ENCODE measurements at places on chromosomes 7 and 10.

DNA sequence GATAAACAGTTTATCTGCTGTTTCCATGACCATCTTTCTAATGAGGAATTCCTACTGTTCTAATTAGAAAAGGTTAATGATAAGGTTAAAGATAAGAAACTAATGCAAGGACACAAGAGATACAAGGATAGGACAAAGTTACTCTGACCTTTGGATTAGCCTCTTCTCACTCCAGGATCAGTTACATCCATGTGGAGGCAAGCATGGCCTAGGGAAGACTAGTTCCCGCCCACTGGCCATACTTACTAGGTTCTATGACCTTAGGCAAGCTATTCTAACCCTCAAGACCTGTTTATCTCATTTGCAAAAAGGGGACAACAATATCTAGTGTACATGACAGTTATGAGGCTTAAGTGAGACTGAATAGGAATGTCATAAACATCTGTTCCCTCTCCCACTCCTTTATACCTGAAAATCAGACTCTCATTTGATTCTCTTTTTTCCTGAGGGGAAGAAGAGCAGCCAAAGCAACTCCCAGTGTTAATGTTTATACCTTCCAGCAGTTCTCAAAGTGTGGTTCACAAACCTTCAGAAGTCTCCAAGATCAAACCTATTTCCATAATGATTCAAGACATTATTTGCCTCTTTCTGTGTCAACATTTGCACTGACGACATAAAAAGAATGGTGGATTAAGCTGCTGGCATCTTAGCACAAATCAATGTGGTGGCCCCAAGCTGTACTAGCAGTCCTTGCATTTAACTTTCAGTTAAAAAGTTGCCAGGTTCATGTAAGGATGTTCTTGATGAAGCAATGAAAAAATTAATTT is 72.0 kb downstream of the SRPK2 start:
- no peak for DNase-seq

DNA sequence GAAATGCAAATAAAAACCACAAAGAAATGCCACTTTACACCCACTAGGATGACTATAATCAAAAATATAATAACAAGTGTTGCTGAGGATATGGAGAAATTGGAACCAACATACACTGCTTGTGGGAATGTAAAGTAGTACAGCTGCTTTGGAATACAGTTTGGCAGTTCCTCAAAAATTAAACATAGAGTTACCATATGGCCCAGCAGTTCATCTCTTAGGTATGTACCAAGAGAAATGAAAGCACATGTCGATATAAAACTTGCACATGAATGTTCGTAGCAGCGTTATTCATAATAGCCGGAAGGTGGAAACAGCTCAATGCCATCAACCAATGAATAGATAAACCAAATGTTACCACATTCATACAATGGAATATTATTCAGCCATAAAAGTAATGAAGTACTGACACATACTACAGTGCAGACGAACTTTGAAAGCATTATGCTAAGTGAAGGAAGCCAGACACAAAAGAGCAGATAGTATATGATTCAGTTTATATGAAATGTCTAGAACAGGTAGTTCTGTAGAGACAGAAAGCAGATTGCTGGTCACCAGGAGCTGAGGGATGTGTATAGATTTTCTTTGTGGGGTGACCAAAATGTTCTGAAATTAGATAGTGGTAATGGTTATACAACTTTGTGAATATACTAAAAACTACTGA is 12.4 kb downstream of the BCAP29 start:
- DNase-seq, result no peak

DNA sequence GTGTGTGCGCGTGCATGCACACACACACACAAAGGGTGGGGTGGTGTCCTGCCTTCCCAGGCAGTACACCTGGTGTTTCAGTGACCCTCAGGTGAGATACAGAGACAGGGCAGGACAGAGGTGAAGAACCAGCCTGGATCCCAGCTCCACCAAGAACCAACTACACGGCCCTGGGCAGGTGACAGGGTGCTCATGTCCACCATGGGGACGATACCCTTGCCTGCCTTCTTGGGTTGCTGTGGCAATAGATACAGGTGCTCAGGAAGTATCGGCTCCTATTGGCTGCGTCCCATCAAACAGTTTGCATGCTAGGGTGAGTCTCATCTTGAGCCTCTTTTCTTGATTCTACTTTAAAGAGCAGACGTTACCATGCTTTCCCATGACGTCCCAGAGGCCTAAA is 33.7 kb upstream of the CXCL12 start:
- no peak for DNase-seq

DNA sequence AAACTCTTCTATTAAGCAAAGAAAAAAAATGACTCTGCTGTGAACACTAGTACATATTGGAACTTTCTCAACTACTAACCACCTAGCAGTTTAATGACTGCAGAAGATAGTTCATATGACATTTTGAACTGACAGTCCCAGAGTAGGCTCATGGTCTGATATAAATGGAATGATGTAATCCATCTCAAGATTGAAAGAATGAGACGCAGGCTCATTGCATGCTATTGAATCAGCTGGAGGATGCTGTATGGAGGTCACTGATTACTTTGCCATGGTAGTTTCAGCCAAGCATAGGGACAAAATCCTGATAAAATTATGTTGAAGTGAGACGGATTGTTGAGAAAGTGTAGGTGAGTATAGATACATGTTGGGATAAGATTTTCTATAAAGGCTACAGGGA is 217.6 kb upstream of the SEMA3E start:
- no peak for DNase-seq

DNA sequence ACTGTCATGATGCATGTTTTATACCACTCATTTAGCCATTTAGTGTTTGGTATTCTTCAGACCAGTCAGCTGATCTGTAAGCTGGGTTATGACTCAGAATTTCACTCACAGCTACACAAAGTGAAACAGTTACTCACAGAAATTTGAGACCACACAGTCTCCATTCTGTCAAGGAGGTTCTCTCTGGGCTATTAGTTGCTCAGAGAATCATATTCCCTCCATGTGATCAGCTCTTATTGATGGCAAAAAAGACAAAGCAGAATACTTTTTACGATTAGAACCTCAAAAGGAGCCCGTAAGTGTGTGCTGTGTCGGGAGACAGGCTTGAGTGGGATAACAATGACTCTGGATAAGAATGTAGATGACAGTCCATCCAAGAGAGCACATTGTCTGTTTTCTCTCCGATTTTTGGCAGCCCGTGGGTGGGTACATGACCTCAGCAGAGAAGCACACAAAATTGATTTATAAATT is 277.6 kb upstream of the SORCS1 start:
- no peak for DNase-seq

DNA sequence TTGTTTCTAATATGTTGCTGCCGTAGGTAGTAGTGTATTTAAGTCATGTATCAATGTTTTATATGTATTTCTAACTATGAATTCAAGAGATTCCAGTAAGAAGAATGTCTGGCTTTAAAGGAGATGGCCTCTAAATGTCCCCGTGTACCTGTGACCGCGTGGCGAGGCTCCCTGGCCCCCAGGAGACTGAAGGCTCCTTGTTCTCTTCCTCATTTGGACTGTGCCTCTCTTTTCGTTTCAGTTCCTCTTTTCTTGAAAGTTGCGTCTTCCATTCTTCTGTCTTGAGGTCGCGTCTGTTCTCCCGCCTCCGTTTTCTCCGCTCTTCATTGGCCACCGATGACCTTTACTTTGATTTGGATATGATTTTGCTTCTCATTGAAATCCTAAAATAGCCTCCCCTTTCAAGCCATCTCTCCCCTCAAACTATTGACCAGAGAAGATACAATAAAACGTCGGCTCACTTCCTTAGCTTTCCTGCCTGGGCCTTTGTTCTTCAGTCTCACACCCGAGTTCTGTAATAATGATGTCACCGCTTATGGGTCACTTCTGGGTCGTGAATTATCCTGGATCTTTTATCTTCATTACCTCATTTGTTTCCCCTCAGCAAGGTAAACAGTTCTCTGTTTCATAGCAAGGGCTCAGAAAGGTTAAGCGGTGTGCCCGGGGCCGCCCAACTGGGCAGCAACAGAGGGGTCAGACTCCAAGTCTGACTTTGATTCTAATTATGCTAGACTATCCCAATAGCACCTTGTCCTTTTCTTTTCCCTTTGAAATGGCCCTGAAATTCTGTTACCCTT is 28.7 kb downstream of the WIPI2 start:
- DNase-seq, result no peak

GRCh38 chr10:77685432-77685831 is 47.8 kb upstream of the KCNMA1 start:
- no peak for DNase-seq

DNA sequence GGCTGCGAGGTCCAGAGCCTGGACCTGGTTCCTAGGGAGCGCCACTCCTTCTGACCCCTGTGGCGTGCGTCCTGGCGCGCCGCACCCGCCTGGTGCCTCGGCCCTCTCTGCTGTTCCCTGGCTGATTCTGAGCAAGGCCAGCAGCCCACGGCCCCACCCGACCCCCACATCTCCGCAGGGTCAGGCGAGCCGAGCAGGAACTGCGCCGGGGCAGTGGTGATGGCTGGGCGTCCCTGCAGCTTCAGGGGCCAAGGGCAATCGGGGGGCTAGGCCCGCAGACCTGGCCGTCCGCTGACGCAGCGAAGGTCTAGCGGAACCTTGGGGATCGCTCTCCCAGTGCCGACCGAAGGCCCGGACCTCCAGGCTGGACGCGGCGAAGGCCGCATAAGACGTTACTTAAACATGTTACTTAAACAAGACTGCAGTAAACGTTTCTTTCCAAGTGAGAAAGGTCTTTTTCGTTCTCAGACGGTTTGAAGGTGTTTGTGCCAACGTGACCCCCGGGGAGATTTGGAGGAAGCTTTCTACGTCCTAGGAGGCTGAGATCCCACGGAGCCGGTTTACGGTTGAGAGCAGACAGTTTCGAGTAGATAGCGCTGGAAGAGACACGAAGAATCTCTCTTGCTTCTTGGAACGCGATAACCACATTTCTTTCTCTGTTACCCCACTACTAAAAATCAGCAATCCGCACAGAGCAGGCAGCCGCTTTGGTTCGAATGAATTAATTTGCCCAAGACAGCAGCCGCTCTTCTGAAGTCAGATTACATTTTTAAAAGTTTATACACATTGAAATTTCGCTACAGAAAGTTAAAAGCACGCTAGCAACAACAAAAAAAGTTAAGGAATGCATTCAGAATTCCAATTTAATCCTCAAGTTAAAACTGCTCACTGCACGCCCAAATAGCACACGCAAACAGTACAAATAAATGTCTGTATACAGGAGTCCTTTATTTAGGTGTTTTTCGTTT is 4.9 kb upstream of the NKX2-3 start:
- no peak for DNase-seq

DNA sequence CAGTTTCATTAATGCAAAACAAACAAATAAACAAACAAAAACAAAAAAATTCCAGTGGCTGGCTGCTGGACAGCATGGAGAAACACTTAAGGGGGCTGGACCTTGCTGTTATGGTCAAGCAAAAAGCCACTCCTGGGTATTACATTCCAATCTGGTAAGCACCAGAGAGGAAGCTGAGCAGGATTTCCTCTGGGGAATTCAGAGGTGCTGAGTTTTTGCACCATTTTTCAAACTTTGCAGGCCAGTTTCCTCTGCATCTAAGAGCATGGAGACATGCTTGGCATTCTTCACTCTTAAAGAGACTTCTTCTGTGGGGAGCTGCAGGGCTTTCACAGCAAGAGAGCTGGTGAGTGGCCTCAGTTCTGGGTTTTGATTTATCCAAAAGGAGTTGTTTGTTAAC is 84.5 kb downstream of the FZD1 start:
- no peak for DNase-seq

GRCh38 chr10:110460111-110460809 is 37.4 kb upstream of the DUSP5 start:
- DNase-seq, result no peak

GRCh38 chr10:133355266-133355665 is 2.6 kb downstream of the FUOM start:
- DNase-seq, result no peak

GRCh38 chr10:67696029-67696428 is at the start of gene CTNNA3:
CTNNA3 (minus strand) TSS chr10:67696195.
- no peak for DNase-seq

GRCh38 chr10:32326119-32326518 is 20.8 kb downstream of the EPC1 start:
- DNase-seq, result no peak

DNA sequence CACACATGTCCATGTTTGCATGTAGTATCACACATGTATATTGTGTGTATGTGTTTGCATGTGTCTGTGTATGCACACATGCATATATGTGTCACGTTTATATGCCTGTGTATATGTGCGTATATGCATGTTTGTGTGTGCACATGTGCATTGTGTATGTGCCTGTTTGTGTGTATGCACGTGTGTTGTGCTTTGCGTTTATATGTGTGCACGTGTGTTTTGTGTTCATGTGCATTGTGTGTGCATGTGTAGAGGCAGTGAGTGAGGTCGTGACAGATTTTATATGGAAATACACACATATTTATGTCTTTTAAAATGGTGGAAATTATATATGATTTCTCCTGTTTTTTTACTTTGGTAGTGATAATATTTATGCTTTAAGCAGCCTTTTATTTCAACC is 41.2 kb downstream of the ADARB2 start:
- DNase-seq, result no peak

- no peak for DNase-seq
Observed at GRCh38 chr7:104962781-104963180, 51.2 kb upstream of the KMT2E start.

GRCh38 chr10:9294865-9295264 is 1240.4 kb downstream of the GATA3 start:
- no peak for DNase-seq

DNA sequence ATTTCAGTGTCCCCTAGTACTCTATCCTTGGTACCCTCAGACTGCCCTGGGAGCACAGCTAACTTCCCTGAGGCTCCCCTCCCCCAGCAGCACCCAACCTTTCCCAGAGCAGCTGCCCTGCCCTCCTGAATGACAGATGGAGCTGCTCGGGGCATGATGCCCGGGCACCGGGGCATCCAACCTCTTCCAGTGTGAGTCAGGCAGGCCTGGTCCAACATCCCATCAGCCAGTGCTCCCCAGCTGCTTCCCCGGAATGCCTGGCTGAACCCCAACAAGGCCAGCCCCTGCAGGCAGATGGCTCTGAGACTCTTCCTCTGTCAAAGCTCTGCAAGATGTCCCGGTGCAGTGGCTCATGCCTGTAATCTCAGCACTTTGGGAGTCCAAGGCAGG is 11.9 kb upstream of the TSPAN15 start:
- DNase-seq, result no peak

- DNase-seq, result no peak
Observed at GRCh38 chr7:149261316-149261828, 624 bp upstream of the ZNF783 start.

DNA sequence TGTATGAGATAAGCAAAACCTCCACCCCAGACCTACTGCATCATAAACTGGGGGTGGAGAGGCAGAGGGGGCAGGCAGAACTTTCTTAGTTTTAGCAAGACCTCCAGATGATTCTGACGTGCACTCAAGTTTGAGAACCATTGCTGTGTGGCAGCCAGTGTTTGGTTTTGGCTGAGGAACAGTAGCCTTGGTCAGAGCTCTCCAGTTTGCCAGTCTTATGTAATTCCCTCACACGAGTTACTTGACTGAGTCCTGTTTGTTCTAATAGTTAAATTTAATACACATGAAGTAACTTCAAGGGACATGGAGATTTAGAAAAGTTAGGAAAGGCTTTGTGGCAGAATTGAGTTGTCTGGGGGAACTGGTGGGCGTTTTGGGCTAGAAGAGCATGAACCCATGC is 38.5 kb downstream of the GARS1 start:
- DNase-seq, result no peak

Measured in HS-27A (cell line).